ENCODE measurements at places on chromosomes 4 and X.

DNA sequence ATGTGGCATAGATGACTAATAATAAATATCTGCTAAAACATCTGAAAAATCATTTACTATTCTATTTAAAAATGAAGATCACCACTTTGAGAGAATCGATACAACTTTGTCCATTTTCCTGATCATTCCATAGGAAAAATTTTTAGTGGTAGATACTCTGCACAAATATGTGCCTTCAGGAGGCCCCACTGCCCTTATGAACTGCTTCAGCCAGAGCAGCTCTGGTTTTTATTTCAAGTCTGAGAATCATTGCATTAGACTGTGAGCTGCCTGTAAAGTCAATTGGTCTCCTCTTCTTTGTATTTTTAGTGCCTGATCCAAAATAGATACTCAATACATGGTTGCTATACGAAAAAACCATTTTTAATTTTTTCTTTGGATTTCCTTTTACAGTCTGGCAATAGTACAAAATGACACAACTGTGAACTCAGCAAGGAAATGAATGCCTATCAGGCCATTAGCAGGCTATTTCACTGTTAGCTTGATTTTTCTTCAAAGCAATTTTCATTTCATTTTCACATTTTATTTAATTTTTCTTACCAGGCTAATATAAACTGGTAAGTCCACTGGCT is 69.1 kb downstream of the SHISA3 start:
- H3K27ac ChIP-seq: no peak overlapping the region
- peaks cover 3% of the 10 kb centered on the region for H3K4me1 ChIP-seq
- H3K27me3 ChIP-seq: no peaks in the 10 kb centered on the region
- no peak overlapping the region for H3K4me3 ChIP-seq
- DNase-seq: no peak
- H3K36me3 ChIP-seq: peaks cover 57% of the 10 kb centered on the region

GRCh38 chr4:109708990-109709389 is 5.7 kb upstream of the CASP6 start:
- H3K27me3 ChIP-seq: no peaks in the 10 kb centered on the region
- H3K27ac ChIP-seq: no peak overlapping the region
- no peak for DNase-seq
- no peaks in the 10 kb centered on the region for H3K36me3 ChIP-seq
- H3K4me1 ChIP-seq: peaks cover 4% of the 10 kb centered on the region

- no peak overlapping the region for H3K27ac ChIP-seq
- H3K36me3 ChIP-seq: peaks cover 19% of the 10 kb centered on the region
- H3K4me1 ChIP-seq: peaks cover 2% of the 10 kb centered on the region
- H3K27me3 ChIP-seq: no peaks in the 10 kb centered on the region
- no peak for DNase-seq
Observed at GRCh38 chr4:56622176-56622575, 58.9 kb downstream of the HOPX start.

GRCh38 chr4:7675612-7676320 is 241.0 kb upstream of the PSAPL1 start:
- no peak for DNase-seq
- H3K4me3 ChIP-seq: no peak overlapping the region
- H3K27ac ChIP-seq: no peak overlapping the region
- H3K27me3 ChIP-seq: peaks cover 7% of the 10 kb centered on the region

GRCh38 chrX:105823092-105823455 is 735 bp downstream of the NRK start:
- no peaks in the 10 kb centered on the region for H3K36me3 ChIP-seq
- DNase-seq: no peak
- H3K27ac ChIP-seq: no peak overlapping the region
- no peak overlapping the region for H3K4me3 ChIP-seq

- H3K4me1 ChIP-seq: peaks cover 8% of the 10 kb centered on the region
- no peaks in the 10 kb centered on the region for H3K36me3 ChIP-seq
- no peak for DNase-seq
- no peak overlapping the region for H3K4me3 ChIP-seq
- no peak overlapping the region for H3K27ac ChIP-seq
Observed at GRCh38 chrX:150887906-150888465, 10.5 kb downstream of the CD99L2 start.

All from naive thymus-derived CD8-positive, alpha-beta T cell (primary cell).